ENCODE measurements at places on chromosomes 13 and 19.

GRCh38 chr19:56367829-56368711, 25.3 kb downstream of the ZNF582 start:
- peak; percentile 70 for DNase-seq

GRCh38 chr19:50705422-50706019, 14.1 kb downstream of the SHANK1 start:
- no peak for DNase-seq

- DNase-seq: no peak
These were observed 1.1 kb downstream of the MIER2 start for GRCh38 chr19:343451-343931.

- DNase-seq: no peak
These were observed 50.0 kb upstream of the TMTC4 start for GRCh38 chr13:100724568-100724967.

DNA sequence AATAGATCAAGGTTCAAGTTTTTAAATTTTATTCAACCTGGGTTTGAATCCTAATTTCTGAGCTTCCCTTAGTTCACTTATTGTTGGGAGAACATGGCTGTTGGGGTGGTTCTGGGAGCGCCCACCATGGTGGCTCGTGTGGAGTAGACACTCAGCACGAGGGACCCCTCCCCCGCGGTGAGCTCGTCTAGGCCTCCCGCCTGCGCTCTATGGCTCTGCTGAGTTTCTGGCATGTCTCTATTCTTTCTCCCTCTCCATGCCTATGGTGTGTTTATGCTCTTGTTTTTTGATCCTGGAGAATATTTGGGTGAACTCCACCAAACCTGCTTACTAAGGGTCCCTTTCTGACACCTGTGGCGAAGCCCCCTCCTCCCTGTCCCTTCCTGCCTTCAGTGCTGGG, 1.6 kb upstream of the EPN1 start:
- no peak for DNase-seq

DNA sequence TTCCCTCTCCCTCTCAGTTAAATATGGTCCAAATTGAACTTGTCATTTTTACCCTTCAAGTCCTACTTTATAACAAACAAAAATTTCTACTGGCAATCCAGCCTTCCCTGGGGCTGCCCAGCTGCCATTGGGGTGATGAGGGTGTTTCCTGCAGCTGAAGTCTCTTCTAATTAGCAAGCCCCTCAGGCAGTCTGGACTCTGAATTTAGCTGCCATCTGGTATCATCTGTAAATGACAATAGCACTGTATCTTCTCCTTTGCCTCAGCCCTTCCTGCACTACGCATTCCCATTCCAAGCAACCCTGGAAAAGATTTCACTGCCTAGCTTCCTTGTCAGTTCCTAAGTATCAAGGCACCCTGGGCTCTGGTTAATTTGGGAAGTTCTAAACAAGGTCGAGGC, 331.1 kb upstream of the KLF12 start:
- no peak for DNase-seq

- DNase-seq: peak; percentile 27
These were observed 1.8 kb upstream of the APOE start for GRCh38 chr19:44903602-44904425.

DNA sequence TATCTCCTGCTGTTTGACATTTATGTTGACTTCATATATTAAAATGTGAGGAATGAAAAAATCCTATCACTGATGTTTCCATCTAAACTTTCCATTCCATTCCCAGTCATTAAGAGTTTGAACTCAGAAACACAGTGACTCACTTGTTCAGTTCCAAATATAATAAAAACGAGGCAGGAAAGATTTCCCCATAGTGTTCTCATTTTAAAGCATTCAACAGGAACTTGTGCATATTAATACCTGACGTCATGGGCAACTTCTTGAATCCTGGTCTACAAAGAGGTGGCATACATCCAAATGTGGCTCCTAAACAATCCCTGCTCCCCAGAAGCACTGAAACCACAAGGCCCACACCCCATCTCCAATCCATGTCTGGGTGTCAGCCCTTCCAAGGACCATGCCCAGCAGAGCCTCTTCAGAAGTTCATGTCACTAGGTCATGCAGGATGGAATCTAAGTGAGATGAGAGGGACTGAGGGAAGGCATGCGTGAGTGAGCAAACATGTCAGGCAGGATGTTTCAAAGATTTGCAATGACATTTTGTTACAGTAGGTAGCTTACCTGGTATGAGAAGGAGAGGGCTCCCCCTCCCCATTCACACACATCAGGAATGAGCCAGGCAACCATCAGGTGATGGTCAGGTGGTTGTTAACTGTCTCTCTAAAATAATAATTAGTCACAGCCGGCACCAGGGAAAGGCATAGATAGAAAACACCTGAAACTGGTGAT, 9.4 kb upstream of the ERVV-2 start:
- DNase-seq: no peak

GRCh38 chr19:29819986-29820385, 8.2 kb downstream of the CCNE1 start:
- DNase-seq: no peak

- no peak for DNase-seq
These were observed 49.2 kb downstream of the DIAPH3 start for GRCh38 chr13:60114499-60115028.

- peak; percentile 70 for DNase-seq
These were observed at the start of gene MOB3A for GRCh38 chr19:2096034-2096479. Gene MOB3A, minus strand, starts transcription at chr19:2096326. Its CDS starts 17,766 bp downstream, at chr19:2078560.

GRCh38 chr13:23003446-23003845, 177.3 kb upstream of the SGCG start:
- DNase-seq: no peak

- DNase-seq: no peak
These were observed 2.5 kb upstream of the DBP start for GRCh38 chr19:48639483-48640375.

- no peak for DNase-seq
These were observed at the start of gene C19orf38 for GRCh38 chr19:10848230-10848856. Gene C19orf38, plus strand, starts transcription at chr19:10848415. Its CDS starts 94 bp downstream, at chr19:10848509.

- DNase-seq: no peak
These were observed 963.4 kb downstream of the PCDH9 start for GRCh38 chr13:66266761-66267160.

- no peak for DNase-seq
These were observed 4.1 kb downstream of the ENOX1 start for GRCh38 chr13:43782686-43783085.

DNA sequence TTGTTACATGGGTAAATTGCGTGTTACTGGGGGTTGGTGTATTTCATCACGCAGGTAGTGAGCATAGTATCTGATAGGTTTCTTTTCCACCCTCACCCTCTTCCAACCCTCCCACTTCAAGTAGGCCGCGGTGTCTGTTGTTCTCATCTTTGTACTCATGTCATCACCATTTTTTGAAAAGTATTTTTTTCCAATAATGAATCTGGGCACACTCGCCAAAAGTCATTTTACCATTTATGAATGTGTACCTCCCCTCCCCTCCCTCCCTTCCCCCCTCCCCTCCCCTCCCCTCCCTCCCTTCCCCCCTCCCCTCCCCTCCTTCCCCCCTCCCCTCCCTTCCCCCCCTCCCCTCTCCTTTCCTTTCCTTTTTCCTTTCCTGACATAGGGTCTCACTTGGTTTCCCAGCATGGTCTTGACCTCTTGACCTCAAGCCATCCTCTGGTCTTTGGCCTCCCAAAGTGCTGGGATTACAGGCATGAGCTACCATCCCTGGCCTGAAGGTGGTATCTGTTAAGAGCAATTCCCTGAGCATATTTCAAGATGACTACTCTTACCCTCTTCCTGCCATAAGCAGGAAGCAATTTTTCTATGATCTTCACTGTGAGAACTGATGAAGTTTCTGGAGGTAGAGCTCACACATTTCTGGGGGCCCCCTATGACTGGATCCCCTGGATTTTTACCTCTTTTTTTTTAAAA, 15.7 kb downstream of the ZNF627 start:
- no peak for DNase-seq

DNA sequence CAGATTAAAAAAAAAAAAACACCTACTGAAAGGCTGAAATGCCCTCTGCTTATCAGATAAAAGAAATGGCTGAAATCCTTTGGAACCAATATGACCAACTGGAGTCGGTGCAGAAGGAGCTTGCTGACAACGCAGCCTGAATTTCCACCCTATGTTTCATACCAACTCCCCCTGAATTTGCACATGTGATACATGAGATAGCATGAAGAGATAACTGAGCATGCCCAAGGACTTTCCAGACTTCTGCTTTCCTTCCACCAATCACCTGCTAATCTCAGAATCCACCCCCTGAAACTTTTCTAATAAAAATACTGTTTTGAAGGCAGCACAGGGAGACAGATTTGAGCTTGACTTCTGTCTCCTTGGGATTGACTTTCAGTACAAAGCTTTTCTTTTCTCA, 32.2 kb upstream of the WDFY2 start:
- no peak for DNase-seq

GRCh38 chr19:1483131-1483978, 4.3 kb upstream of the C19orf25 start:
- DNase-seq: no peak

DNA sequence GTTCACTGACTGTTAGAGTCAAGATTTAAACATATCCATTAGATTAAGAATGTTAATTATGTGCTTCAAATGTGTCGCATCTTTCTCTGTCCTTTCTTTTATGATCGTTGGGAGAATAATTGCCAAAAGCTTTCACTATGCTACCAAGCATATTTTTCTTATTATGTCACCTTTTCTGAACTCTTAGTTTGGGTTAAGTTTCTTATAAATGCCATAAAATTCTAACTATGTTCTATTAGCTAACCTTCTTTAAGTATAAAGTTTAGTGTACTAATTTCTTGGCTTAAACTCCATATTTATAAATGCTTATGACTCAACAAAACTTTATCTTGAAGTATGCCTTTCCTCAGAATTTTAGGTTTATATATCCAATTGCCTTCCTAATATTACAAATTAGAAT, 1759.4 kb downstream of the PCDH9 start:
- no peak for DNase-seq

DNA sequence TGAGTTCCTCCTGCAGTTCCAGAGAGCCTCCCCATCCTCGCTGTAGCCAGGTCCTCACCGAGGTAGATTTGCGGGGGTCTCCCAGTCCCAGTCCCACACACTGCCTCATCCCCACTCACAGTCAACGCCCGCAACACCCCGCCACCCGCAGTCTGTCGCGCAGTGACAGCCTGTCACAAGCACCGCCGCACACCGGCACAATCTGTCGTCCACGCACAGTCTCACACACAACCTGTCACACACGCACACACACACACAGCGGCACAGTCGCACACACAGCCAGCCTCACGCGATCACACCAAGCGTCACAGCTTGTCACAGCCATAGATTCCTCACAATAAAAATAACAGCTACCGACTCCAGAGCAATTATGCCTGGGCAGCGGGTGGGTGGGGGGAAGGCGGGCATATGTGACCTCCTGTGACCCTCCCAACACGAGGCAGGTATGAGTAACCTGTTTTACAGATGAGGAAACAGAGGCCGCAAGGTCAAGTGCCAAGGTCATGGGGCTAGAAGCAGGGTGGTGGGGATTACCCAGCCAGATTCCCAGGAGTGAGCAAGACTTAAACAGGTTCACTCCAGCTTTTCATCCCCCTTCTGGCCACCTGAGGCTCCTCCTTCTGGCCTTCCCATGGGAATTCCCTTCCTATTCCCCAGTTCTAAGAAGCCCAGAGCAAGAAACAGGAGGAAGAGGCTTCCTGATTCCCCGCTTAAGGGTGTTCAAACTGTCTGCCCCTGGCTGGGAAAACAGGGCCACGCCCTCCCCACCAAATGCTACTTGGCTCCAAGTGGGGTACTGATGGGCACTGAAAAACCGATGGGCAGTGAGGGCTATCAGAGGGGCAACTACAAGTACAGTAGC, 13.9 kb downstream of the NFIX start:
- DNase-seq: no peak

- no peak for DNase-seq
These were observed 2.9 kb downstream of the FUT5 start for GRCh38 chr19:5867201-5868136.

DNA sequence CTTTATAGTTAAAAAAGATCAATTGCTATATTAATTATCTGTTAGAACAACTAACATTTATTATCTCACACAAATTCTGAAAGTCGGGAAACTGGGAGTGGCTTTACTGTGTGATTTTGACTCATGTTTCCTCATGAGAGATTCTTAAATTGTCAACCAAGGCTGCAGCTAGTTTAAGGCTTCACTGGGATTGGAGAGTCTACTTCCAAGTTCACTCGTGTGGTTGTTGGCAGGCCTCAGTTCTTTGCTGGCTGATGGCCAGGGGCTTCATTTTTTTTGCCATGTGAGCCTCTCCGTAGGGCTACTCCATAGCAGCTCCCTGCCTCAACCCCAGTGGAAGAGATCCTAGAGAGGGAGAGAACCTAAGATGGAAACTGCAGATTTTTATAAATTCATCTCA, 24.5 kb upstream of the LPAR6 start:
- no peak for DNase-seq

DNA sequence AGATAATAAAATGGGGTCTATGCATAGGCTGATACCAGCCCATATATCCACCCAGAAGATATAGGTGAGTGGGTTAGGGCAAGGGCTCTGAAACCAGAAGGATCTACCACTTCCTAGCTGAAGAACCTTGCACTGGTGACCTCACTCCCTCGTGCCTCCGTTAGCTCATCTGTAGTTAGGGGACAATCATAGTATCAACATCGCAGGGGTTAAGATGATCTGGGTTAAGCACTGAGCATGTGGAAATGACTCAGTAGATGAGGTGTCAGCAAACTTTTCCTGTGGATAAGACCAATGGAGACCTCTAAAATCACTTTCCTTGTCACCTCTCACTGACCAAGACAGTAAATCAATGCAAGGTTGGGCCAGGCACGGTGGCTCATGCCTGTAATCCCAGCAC, 30.5 kb downstream of the TNFSF14 start:
- no peak for DNase-seq

- no peak for DNase-seq
These were observed 23.6 kb downstream of the AP3D1 start for GRCh38 chr19:2127758-2128157.

GRCh38 chr13:77784515-77784914, 87.0 kb downstream of the SLAIN1 start:
- no peak for DNase-seq

DNA sequence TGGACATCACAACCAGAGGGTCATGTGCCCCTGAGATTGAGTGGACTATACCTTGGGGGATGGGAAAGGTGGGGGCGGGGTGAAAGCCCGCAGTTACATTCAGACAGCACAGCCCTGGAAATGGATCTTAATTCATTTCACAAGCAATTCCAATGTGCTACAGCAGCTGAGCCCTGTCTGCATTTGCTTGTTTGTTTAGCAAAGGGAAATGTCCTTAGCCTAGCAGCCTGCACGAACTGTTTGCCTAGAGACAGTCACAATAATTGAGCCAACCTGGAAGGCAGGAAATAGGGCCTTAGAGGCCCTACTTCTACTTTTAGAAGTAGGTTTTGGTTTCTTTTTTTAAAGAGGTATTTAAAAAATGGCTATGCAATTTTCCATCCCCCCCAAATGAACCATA, 177.3 kb upstream of the KL start:
- DNase-seq: no peak

- DNase-seq: no peak
These were observed 21.7 kb upstream of the FBXL3 start for GRCh38 chr13:77048681-77049080.

GRCh38 chr13:110964229-110965037, 49.6 kb upstream of the ANKRD10 start:
- no peak for DNase-seq

Measured in stimulated activated CD8-positive, alpha-beta memory T cell treated with anti-CD3 and anti-CD28 coated beads, Interleukin-4, amount 100 ng/mL, for 4 hours (primary cell).